ENCODE measurements at places on chromosomes 3 and 15. TPM values are rescaled to one million over a fixed set of nuclear protein-coding genes. Genes with fewer than 3 reads are reported as not detected.
A peak's percentile ranks its signal among the peaks of the same experiment; 100 is the strongest.

DNA sequence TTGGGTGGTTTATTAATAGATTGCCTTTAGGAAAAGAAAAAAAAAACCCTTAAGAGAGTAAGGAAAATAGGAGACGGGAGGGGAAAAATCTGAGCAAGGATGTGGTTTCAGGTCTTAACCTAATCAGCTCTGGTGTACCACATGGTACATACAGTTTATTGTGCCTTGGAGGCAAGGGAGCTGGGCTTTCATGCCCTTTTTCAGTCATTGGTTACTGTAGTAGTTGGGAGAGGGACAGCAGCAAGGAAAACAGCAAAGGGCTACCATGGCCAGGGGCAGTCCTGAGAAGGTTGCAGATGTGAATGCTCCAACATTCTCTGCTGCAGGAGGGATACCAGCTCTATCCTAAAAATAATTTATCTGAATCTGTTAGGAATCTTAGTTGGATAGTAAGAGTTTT is 5.9 kb downstream of the CMC1 start:
- no peak for DNase-seq
- no peak overlapping the region for H3K4me3 ChIP-seq
- no peaks in the 10 kb centered on the region for H3K36me3 ChIP-seq
- H3K27me3 ChIP-seq, result no peaks in the 10 kb centered on the region

CAMK1 gene
- total RNA-seq, result 4.0 TPM

DNA sequence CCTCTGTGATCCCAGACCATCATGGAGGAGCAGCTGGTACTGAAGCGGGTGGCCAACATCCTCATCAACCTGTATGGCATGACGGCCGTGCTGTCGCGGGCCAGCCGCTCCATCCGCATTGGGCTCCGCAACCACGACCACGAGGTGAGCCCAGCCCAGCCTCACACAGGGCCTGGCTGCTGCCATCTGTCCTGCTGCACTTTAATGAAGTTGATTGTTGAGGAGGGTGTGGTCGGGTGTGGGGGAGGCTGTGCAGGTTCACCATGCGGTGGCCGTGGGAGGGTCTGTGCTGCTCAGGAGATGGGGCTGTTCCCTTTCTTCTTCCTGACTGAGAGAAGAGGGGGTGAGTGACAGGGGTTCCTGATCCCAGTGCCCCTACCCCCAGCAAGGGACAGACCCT is 30.6 kb downstream of the ACAD9 start:
- H3K4me1 ChIP-seq, result no peaks in the 10 kb centered on the region
- no peaks in the 10 kb centered on the region for H3K27me3 ChIP-seq
- peaks cover 100% of the 10 kb centered on the region for H3K36me3 ChIP-seq
- no peak overlapping the region for H3K27ac ChIP-seq
- H3K4me3 ChIP-seq, result no peak overlapping the region
- DNase-seq, result peak; percentile 68

- H3K4me1 ChIP-seq, result peaks cover 59% of the 10 kb centered on the region
- H3K36me3 ChIP-seq, result peaks cover 12% of the 10 kb centered on the region
- H3K4me3 ChIP-seq, result no peak overlapping the region
These were observed 15.5 kb downstream of the ZDHHC3 start for GRCh38 chr3:44960387-44961026.

CFAP100 gene
- total RNA-seq, result not detected

GRCh38 chr15:70646169-70646568 is 117.2 kb downstream of the UACA start:
- no peak overlapping the region for H3K4me3 ChIP-seq
- DNase-seq, result no peak
- no peaks in the 10 kb centered on the region for H3K36me3 ChIP-seq
- no peaks in the 10 kb centered on the region for H3K4me1 ChIP-seq
- H3K27me3 ChIP-seq, result no peaks in the 10 kb centered on the region

- H3K27ac ChIP-seq, result no peak overlapping the region
- peaks cover 85% of the 10 kb centered on the region for H3K4me1 ChIP-seq
- H3K4me3 ChIP-seq, result no peak overlapping the region
- no peak for DNase-seq
These were observed 12.4 kb upstream of the DUSP7 start for GRCh38 chr3:52068730-52069129.

FGD5 gene
- 15.5 TPM for total RNA-seq

- no peaks in the 10 kb centered on the region for H3K4me1 ChIP-seq
- DNase-seq, result no peak
- no peaks in the 10 kb centered on the region for H3K36me3 ChIP-seq
- no peaks in the 10 kb centered on the region for H3K27me3 ChIP-seq
These were observed 152.7 kb downstream of the CHSY1 start for GRCh38 chr15:101099183-101099582.
